ENCODE measurements at places on chromosomes 2 and 18. TPM values are rescaled to one million over a fixed set of nuclear protein-coding genes. Genes with fewer than 3 reads are reported as not detected.

Gene C1QL2
- not detected for total RNA-seq

Gene IL18R1
- not detected for total RNA-seq

Gene FAM237A
- not detected for total RNA-seq

Gene HNRNPA3
- 48.1 TPM for total RNA-seq

Gene KCNE4
- total RNA-seq: not detected

Gene RAX
- total RNA-seq: not detected

Gene ANKAR
- total RNA-seq: 8.1 TPM

Gene GYPC
- 37.1 TPM for total RNA-seq

Gene STPG4
- total RNA-seq: not detected

Gene ZNF385B
- total RNA-seq: not detected

Gene ALPP
- 6.2 TPM for total RNA-seq

Gene IL1R2
- total RNA-seq: not detected

Gene CYP27A1
- not detected for total RNA-seq

Gene ARPC2
- 263 TPM for total RNA-seq

Gene TTC39C
- total RNA-seq: 3.1 TPM

Gene IL1RL1
- total RNA-seq: not detected

Gene SCYGR4
- not detected for total RNA-seq

Gene NPPC
- 1.6 TPM for total RNA-seq
